ENCODE measurements at places on chromosomes 5 and 9.
A peak's percentile ranks its signal among the peaks of the same experiment; 100 is the strongest.

DNA sequence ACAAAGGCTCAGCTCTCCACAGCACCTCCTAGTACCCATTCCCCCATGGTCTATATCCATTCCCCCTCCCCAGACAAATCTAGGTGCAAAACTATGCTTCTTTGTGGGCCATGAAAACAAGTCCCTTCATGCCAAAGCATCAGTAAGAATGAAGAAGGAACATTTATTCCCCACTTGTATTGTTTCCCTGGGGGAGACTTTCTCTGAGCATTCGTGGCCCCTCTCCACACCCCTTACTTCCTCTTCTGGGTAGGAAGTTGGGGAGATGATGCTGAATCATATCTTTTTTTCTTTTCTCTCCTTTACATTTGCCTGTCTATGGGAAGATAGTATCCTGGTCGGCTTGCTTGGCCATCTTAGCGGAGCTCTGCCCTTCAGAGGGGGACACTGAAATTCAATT, 246.8 kb downstream of the NSG2 start:
- DNase-seq: no peak

DNA sequence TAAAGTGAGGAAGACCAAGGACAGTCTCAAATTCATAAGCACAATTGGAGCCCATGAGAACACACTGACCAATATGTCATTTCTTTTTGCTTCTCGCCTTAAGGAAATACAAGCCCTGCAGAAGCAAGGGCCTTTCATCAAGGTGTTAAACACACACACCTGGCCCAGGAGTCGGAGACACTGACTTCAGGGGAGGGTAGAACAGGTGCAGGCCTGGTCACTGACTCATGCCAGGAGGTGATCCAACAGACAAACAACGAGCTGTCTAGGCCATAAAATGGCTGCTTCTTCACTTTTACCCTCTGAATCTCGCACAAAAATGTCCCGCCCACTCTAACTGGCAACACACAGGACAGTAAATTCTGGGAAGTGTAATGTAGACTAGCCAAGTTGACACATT, 62.7 kb downstream of the RGMB start:
- DNase-seq: no peak

DNA sequence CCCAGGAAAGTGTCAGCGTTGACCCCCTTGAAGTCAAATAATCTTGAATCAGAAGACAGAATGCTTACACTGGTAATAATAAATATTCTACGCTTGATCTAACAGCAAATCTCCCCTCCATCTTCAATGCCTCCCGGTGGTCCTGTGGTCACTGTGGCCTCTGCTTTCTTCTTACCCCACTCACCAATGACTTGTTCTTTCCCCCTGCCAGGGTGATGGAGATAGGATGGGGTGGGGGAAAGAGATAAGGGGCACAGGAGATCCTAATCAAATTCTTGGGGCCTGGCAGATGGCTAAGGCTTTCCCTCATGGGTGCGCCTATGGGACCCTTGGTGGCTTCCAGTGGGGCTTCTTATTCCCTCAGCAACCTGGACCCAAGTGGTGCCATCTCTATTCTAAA, 152.6 kb upstream of the EGFLAM start:
- DNase-seq: no peak

DNA sequence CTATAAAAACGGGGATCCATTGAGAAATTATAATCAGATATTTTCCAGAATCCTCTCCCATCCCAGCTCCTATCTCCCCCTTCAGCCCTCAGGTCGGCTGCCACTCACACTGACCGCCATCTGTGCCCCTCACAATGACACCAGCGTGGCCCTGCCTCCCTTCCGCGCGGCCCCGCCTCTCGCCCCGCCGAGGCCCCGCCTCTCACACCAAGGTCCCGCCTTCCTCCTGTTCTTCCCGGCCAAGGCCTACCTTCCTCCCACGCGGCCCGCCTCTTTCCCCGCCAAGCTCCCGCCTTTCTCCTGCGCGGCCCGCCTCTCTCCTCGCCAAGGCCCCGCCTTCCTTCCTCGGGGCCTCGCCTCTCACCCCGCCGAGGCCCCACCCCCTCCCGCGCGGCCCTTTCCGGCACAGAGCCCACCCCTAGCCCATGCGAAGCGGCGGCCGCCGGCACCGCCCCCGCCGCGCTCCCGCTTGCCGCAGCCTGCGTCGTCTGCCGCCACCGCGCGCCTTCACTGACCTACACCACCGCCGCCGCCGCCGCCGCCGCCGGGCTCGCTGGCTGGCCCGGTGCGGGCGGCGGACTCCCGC, at the start of gene DNAJC21:
TSS of gene DNAJC21 (plus strand) at position 426 of the 586 bp plus-strand sequence. CDS start 261 bp downstream, outside the sequence.
- DNase-seq: peak; percentile 99

DNA sequence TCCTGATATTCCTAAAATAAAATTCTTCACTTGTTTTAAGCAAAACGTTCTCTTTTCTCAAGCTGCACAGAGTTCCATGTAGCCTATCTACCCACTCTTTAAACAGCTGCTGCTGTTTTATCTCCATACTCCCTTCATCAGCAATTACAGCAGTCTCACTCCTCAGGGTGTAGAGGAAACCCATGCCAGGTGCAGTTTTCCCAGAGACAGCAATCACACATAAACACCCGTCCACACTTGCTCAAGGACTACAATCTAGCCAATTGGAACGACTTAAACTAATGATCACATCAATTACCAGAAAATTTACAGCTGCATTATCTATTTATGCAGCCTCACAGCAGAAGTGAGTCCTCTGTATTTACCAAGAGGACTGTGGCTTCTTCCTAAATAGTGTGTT, 141.7 kb downstream of the HTR1A start:
- DNase-seq: no peak

DNA sequence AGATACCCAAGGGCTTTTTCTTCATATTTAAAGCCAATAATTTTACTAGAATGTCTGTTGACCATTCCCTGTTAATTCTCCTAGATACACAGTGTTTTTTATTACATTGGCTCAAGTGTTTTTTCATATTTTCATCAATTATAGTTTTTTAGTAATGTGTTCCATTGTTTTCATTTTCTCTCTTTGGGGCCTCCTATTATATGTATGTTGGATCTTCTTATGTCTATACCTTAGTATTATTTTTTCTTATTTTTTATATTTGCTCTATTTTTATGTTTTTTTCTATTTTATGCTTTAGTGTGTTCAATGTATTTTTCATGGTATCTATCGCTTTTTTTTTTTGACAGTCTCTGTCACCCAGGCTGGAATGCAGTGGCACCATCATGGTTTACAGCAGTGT, 7.5 kb downstream of the KIAA1958 start:
- DNase-seq: no peak

DNA sequence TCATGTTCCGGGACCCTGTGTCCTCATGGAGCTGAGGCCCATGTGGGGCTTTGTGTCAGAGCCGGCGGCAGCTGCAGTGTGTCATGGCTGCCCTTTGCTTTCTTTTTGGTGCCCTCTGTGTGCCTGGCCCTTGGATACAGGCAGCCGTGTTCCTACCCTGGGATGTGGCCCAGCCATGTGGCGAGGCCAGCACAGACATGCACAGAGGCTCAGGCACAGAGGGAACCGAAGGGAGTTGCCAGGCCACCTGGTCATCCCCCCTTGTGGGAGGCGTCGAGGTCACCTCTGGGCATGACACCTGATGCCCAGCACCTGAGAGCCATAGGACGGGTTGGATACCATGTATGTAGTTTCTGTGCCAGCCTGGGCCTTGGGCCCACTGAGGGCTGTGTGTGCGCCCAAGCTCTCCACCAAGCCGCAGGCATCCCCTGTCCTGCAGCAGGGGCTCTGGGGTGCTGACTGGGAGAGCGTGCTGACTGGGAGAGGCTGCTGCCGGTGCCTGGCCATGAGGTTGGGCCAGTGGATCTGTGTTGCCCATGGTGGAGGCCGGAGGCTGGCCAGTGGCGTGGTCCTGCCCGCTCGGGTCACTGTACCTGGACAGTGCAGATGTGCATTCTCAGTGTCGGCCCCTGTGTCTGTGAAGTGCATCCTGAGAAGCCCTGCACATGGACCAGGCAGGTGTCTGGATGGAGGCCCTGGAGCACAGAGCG, 4.8 kb downstream of the NKD2 start:
- DNase-seq: no peak

DNA sequence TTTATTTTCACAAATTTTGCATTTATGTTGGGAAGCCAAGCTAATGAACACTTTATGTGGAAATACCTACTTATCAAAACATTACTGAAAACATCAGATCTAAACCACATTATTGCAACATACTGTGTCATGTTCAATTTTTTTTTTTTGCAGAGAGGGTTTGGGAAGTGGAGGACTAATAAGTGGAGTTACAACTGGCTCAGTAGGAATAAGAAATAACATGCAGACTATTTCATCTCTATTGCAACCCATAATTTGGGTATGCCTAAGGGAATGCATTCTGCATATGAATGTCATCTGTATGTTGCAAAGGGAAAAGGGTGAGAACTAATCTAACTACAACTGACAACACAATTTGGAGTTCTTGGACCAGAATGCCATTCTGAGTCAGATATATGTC, 41.8 kb downstream of the APC start:
- DNase-seq: no peak

GRCh38 chr5:122713041-122713440, 61.8 kb upstream of the SNX2 start:
- DNase-seq: no peak

- no peak for DNase-seq
These were observed 46.1 kb downstream of the STK10 start for GRCh38 chr5:172141949-172142319.

DNA sequence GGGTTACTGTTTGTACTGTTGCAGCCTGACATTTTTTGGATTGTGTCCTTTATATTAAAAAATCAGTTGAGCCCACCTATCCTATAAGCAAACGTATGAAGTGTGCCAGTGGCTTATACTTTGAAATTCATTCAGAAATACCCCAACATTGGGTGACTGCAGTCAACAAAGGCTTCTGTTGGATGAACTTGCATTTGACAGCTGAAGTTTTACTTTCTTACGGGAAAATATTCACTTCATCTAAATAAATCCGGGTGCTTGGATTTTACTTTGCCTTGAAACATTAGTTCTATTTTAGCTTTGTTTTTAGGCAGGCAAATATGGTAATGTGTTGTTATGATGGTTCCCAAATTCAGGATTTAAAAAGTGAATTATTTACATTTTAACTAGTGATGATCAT, 21.7 kb downstream of the EXOSC2 start:
- no peak for DNase-seq

GRCh38 chr5:9356351-9356825, 189.5 kb downstream of the SEMA5A start:
- no peak for DNase-seq

DNA sequence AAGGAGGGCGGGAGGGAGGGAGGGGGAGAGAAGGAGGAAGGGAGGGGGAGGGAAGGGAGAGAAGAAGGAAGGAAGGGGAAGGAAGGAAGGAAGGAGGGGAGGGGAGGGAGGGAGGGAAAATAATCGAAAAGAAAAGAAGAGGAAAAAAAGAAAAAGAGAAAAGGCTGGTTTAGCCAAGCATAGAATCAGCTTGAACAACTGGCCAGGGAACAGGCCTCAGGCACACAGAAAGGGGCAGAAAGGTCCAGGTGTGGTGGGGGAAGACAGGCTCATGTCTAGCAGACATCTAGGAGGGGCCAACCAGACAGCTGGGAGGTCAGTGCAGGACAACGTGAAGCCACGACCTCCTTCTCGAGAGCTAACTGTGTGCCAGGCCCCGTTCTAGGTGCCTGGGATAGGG, 141.8 kb downstream of the HSD17B3 start:
- DNase-seq: no peak

DNA sequence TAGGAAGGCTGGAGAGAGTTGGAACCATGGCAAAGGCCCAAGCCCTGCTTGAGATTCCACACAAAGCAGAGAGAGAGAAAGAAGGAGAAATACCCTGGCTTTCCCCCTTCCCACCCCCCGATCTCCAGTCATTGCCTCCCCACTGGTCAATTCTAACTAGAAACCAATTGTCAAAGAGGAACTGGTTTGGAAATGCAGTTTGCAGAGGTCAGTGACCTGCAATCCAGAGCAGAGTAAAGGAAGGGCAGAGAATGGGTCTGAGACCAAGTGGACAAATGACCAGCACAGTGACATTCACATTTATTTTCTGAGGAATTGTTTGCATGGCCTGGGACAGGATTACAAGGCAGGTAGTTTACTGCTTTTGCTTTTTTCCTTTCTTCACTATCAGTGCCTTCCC, 37.5 kb upstream of the ZFYVE16 start:
- no peak for DNase-seq

DNA sequence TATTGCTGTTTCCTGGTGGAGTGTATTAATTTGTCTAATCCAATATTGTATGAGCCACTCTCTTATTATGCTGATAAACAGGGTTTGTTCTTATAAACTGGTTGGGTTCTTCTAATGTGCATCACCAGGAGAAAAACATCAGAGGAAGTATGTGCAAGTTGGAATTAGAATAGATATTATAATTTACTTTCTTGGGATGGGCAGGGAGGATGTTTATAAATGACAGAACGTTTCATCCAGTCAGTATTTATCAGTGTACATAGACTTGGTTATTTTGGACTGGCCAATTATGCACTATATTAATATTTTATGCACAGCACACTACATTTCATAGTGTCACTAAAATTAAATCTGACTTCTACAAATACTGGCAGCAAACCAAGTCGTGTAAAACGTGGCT, 495.8 kb downstream of the PSAT1 start:
- DNase-seq: no peak

DNA sequence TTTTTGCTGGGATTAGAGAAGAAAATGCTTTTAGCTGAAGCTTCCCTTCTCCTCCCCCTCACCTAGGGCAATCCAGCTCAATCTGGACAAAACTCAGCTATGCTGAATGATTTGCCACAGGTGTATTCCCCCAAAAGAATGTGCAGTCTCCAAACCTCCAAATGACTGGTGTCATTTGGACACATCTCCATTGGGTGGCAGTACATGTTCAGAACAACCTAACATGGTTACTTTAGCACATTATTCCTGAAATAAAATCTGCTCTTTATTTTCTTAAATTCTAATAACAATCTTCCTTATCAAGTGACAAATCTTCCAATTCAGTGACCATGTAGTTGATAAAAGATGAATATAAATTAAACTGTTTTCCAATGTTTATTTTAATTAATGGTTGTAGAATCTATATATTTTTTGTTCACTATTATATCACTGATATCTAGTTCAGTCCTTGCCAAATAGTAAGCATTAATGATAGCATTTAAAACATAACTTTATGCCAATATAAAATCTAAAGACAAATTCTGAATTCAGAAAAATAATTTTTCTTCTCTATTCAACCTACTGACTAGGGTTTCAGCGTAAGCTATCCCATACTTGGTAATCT, 61.3 kb upstream of the MOCS2 start:
- peak; percentile 73 for DNase-seq

DNA sequence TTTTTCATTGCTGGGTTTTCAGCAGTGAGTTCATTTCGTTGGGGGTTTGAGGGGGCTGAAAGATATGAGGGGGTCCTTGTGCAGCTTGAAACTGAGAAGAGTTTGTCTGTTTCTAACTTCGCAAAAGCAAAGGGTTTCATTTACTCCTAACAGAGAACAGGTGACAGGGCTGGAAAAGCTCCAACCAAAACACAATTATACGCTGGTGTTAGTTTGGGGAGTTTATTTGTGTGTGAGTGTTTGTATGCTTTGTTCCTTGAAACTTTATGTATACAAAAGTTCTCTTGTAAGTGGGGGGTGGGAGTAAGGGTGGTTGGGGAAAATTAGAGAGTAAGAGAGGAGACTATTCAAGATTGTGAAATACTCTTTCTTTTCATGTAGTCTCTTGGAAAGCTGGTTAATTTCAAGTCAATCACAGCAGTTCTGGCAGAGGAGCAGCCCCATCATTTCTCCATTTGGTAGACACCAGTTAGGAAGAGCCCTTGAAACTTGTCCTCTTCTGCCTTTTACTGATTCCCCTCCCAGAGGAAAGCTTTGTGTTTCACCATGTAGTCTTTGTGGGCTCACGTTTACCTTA, 881 bp downstream of the TNFAIP8 start:
- DNase-seq: no peak

GRCh38 chr5:3190930-3191329, 404.7 kb upstream of the IRX1 start:
- DNase-seq: no peak

Measured in RWPE1 (cell line).